ENCODE measurements at places on chromosomes 7 and 10.

- no peak for DNase-seq
Measured at GRCh38 chr7:27890205-27890849, 150.4 kb downstream of the TAX1BP1 start.

DNA sequence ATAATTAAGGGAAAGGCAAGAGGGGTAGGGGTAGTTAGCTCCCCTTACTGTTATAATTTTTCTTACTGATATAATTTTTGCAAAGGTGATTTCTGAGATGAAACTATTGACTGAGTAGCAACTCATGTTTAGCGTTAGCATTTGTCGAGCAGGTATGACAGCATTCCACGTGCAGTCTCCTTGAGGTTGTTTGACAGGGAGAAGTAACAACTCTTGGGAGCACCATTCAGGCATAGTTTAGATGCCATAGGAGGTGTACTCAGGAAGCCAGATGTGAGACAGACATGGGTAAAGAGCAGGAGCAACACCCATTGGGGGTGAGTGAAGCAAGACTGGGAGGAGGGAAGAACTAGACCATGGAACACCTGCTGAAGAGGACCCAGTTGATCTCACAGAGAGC is 96.6 kb upstream of the KLF6 start:
- no peak for DNase-seq

GRCh38 chr7:70700055-70700940 is 431.6 kb upstream of the GALNT17 start:
- no peak for DNase-seq

DNA sequence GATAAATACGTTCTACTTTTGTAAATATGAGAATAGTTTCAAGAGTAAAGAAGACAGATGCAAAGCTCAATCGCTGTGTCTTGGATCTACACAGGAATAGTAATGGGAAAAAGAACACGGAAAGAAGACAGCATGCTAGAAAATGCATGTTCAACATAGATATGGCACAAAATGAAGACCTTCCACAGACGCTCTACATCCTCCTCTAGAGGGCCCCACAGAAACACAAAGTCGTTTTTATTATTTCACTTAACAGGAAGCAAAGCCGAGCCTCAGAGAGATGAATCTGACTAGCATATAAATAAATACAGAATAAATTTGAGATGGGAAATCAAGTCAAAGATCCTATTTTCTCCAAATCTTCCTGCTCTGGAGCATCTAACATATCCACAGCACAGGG is 292.6 kb downstream of the PARD3 start:
- DNase-seq, result no peak

- no peak for DNase-seq
Measured at GRCh38 chr10:59537501-59537900, 172.1 kb downstream of the SLC16A9 start.

DNA sequence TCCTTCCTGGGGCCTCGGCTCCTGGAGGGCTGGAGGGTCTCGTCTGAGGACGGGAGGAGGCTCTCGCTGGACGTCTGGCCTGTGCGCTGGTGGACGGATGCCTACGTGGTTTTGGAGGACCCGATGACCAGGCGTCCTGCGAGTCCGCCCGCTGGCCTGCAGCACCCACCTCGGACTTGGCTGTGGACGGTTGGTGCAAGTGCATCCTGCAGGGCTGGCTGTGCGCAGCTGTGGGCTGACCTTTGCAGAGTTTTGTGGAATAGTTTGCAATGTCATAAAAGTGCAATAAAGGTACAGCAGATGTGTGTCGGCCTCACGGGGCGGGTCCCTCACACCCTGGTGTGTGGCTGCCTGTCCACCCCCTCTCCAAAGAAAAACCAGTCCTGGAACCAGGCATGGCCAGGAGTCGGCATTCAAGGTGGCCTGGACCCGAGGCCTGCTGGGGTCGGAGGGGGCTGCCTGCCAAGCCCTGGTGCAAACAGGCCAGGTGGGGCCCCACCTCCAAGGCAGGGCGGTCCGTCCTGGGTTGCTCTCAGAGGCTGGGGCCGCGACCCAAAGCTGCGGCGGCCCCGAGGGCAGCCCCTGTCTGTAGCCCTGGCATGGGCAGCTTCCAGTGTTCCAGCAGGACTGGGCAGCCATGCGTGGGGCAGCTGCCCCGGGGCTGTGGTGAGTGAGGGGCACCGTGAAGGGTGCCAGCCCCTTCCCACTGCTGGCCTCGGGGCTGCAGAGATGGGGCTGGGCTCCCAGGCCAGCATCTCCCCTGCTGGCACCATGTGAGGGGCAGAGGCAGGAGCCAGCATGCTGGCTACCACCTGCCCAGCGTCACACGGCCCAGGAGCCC is 29.3 kb upstream of the FOXL3 start:
- DNase-seq, result no peak

Data from effector memory CD4-positive, alpha-beta T cell (primary cell).